HCEC 1CT (cell line): ENCODE measurements at places on chromosomes 5 and 9.
A peak's percentile ranks its signal among the peaks of the same experiment; 100 is the strongest.

DNA sequence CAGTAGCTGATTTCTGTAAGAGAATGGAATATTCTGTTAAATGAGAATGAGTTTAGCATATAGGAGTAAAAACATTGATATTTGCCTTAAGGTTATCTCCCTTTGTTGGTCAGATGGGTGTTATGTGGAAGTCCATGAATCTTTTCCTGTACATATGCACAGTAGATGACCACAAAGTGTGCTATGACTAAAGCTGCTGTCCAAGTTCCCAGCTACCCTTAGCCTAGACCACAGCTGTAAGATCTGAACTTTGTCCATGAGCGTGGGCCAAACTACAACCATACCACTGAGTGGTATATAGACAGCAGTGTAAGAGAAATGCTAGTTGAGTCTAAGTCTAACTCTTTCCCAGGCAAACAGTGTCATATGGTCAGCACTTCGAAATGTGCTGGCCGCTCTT, 48.8 kb downstream of the CD180 start:
- DNase-seq: peak; percentile 25

DNA sequence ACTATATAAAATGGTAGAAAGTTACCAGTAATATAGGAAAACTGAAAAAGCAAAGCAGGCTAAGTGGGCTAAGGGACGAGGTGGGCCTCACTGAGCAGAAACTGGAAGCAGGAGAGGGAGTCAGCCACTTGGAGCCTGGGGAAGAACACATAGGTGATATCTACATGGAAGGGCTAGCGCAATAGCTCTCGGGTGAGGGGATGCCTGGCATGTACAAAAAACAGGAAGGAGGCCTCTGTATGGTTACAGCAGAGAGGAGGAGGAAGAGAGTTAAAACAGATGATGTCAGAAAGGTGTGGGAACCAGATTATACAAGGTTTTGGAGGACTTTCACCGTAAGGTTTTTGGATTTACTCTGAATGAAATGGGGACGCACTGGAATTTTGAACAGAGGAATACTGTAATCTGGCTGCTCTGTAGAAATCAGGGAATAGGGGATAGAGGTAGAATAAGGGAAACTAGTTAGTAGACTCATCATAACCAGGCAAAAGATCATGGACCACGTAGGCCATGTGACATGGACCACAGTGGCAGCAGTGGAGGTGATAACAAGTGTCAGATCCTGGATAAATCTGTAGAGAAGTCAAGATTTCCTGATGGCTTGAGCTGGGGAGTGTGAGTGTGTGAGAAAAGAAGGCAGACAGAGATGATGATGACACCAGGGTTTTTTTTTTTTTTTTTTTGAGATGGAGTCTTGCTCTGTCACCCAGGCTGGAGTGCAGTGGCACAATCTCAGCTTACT, 52.5 kb downstream of the FNBP1 start:
- DNase-seq: no peak

DNA sequence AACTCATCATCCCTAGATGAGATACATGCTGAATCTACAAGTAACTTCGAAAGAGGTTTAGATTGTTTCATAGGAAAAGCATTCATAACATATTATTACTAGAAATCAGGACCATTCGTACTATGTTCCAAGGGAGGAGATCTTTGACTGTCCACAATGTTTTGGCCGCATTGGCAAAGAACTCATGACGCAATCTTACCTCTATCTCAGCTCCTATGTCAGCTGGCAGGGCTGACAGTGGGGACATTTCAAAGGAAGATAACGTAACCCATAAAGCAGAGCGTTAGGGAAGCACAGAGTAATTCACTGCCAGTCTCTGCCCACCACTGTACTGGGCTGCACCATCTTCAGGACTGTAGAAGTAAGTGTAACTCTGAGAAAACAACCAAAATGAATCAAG, 69.7 kb downstream of the EFNA5 start:
- DNase-seq: no peak

DNA sequence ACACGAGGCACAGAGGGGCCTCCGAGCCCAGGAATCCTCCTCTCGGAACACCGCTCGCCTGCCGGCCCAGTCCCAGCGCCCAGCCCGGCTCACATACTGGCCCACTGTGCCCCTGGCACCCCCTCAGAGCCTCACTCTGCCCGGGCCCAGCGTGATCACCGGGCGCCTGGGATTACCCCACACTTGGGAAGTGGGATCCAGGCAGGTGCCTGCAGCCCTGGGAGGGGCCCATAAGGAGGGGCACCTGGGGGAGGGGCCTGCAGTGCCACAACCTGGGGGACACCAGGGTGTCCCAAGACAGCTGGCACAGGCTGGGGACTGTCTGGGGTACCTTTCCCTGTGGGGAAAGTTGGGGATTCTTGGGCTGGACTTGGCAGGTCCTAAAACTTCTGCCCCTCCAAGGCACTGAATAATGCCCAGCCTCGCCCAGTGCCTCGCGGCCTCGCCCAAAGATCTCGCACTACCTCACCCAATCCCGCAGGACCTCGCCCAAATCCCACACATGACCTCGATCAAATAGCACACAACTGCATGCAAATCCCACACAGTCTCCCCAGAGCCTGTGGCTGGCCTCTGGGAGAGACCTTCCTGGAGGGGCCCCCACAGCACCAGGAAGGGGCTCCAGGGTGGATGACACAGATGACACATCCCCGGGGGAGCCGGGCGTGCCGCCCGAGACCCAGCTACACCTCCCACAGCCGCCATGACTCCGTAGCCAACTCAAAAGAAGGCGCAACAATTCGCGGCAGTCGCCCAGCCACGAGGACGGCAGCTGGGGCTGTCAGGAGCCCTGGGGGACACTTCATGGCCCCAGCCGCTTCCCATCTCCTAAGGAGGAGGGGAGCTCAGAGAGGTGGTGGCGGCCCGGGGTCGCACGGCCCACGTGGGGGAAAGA, 13.7 kb downstream of the NOTCH1 start:
- DNase-seq: no peak

- DNase-seq: no peak
Measured at GRCh38 chr5:76050134-76050533, 33.0 kb upstream of the SV2C start.

- DNase-seq: no peak
Measured at GRCh38 chr5:154568589-154568988, 90.6 kb upstream of the HAND1 start.

GRCh38 chr5:139079225-139079990, 118.8 kb downstream of the SIL1 start:
- DNase-seq: no peak

- DNase-seq: no peak
Measured at GRCh38 chr5:7606840-7607465, 211.0 kb downstream of the ADCY2 start.

DNA sequence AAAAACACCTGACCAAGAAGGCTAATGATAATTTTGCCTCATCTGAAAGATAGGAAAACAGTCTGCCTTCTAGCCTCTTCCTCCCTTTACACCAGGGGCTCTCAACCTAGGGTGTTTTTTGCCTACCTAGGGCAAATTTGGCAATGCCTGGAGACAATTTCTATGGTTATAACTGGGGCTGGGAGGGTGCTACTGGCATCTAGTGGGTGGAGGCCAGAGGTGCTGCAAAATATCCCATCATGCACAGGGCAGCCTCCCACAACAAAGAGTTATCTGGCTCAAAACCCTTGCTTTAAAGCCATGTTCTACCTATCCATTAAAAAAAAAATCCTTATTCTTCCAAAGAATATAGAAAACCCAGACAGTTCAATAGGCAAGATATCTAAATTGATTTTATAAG, 45.0 kb upstream of the NR3C1 start:
- DNase-seq: no peak

DNA sequence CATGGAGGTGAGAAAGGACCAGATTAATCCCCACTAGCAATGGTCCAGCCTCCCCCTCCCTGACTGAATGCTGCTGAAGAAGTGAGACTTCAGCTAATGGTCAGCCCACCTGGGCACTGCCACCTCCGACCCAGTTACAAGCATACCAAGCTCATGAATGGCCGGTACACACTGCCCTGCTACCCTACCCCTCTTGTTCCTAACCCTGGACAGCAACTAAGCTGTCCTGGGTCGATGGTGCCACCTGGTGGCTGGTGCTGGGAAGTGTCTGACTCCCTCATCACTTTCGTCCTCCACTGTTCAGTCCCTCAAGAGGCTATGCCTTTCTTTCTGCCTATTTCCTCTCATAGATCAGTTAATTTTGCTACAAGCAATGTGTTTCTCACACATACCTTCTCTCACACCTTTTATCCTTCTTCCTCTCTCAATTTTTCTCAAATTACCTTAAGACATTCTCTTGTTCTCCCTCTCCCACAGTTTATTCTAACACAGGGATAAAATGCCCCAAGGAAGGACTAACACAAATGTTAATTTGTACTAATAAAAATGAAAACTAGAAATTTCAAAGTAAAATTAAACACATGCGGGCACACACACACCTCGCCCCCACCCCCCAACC, 42.4 kb downstream of the PAX5 start:
- DNase-seq: no peak

DNA sequence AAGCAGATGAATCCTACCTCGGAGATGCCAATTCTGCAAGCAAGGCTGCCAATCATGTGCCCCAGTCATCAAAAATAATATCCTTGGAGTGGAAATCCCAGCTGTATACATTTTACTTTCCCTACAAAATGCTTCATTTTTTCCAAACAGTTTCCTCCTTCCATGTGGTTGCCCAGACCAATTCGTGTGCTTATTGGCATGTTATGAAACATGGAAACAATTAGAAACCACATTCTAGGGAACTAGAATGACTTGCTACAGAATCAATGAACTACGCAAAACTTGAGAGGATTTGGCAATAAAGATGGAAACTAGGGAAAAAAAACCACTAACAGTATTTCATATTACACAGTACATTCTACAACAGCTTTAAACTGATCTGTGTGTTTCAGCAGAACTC, 584.5 kb upstream of the DMAC1 start:
- DNase-seq: no peak
